Amygdala (tissue), 56 donors: ENCODE measurements at places on chromosomes 7 and 10.

GRCh38 chr10:78973901-78974616 lies 94.7 kb upstream of the ZMIZ1 start:
- DNase-seq, result peak; percentile 86

DNA sequence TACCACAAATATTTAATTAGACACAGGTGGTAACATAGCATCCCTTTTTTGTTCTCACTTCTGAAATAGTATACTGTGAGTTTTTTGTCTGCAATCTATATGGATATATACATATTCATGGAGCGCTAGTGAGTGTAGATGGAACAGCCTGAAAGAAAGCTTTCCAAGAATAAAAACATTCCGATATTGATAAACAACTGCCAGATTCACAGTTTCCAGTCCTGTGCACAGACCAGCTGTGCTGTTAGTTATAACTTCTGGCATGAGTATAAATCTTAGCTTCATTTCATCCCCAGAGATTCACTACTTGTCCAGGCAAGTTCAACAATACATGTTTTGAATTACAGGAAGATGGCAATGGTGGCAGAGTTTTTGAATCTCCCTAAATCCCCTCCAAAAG lies 467.1 kb upstream of the STEAP1 start:
- DNase-seq, result no peak

- DNase-seq, result no peak
Observed at GRCh38 chr10:92575961-92576360, 2.1 kb upstream of the IDE start.

DNA sequence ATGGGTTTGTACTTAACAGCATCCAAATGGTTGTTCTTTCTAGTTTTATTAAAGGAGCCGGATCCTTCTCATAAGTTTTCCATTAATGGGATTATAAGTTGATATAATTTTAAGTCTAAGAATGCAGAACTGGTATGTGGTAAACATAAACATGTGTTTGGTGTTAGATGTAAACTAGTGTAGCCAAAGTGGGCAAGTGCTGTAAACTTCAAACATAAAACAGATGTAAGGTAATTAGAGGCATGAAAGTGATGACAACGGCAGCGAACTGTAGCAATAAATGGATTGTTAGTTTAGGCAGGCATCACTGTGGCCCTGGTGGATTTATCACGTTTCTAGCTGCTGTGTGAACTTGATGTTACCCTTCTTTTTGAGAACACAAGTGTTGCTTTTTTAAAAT lies 37.9 kb downstream of the BAMBI start:
- no peak for DNase-seq

- DNase-seq, result no peak
Observed at GRCh38 chr10:127947211-127947610, 40.3 kb downstream of the PTPRE start.

- no peak for DNase-seq
Observed at GRCh38 chr7:150449206-150449952, 1.1 kb upstream of the GIMAP8 start.

- no peak for DNase-seq
Observed at GRCh38 chr10:95655571-95656290, 780 bp downstream of the ALDH18A1 start.

- no peak for DNase-seq
Observed at GRCh38 chr10:4820804-4821401, 5.1 kb upstream of the AKR1E2 start.
